ENCODE measurements at places on chromosomes 16 and 17. TPM values are rescaled to one million over a fixed set of nuclear protein-coding genes. Genes with fewer than 3 reads are reported as not detected.

IL32 gene
- polyA plus RNA-seq = 32.0 TPM

CES1 gene
- polyA plus RNA-seq = 18.1 TPM

DNA sequence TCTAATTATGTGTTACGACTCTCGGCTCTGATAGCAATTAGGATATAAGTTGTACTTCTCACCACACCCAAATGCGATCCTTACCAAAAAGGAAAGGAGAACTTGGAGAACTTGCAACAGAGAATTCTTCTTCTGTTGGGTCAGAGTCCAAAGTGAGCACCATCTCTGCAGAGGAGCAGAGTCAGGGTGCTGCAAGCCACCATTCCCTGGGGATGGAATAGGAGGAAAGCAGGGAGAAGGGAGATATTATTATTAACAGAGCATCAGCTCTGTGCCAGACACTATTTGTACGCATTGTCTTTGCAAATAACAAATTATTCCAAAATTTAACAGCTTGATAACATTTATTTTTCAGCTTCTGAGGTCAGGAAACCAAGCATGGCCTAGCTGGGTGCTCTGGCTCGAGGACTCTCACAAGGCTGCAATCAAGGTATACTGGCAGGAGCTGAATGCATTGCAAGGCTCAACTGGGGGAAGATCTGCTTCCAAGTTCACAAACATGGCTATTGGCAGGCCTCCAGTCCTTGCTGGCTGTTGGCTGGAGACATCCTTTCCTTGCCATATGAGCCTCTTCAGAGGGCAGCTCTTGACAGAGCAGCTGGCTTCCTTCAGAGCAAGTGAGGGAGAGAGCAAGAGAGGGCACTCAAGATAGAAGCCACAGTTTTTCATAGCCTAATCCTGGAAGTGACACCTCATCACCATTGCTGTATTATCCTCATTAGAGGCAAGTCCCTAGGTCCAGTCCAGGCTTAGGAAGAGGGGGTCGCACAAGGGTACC is 296.2 kb upstream of the CDH5 start:
- DNase-seq = no peak

DNA sequence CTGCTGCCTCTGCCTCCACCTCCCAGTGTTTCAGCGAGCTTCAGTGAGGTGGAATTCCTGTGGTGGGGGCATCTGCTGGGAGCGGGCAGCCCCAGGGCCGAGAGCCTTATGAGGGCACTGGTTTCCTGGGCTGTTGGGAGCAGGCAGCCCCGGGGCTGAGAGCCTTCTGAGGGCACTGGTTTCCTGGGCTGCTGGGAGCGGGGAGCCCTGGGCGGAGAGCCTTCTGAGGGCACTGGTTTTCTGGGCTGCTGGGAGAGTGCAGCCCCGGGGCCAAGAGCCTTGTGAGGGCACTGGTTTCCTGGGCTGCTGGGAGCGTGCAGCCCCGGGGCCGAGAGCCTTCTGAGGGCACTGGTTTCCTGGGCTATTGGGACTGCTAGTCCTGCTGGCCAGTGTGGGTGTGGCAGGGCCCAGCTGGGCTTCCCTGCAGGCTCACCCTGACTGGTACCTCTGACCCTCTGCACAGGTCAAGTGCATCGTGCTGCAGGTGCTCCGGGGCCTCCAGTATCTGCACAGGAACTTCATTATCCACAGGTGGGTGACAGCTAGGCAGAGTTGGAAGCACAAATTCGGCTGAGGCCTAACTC is 5.6 kb downstream of the CDK10 start:
- DNase-seq = no peak

DNA sequence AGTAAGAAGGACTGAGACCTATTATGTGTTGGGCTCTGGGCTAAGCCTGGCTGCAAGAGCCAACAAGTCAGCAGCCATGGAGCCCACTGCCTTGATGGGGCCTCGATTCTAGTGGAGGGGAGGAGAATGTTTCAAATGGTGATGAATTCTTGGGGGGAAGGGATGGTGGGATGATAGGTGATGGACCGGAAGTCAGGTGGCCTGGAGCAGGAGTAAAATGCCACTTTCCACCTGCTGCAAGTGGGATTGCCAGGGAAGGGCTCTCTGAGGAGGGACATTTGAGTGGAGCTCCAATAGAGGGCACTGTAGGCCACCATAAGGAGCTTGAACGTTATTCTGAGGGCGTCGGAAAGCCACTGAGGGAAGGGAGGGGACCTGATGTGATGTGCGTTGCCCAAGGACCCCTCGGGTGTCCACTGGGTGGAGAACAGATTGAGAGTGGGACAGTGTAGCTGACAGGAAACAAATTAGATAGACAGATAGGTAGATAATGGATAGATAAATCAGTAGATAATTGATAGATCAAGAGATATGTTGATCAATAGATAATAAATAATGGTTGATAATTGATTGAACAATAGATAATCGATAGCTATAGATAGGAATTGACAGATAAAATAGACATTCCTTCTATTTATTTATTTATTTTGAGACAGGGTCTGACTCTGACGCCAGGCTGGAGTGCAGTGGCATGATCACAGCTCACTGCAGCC is 18.2 kb upstream of the NXPH3 start:
- peak; percentile 81 for DNase-seq

Measured in A549 (cell line).